Stimulated activated CD4-positive, alpha-beta T cell treated with anti-CD3 and anti-CD28 coated beads, Interleukin-1b, Interleukin-23, amount 100 ng/mL, for 24 hours (primary cell): ENCODE measurements at places on chromosomes 3 and 15.

DNA sequence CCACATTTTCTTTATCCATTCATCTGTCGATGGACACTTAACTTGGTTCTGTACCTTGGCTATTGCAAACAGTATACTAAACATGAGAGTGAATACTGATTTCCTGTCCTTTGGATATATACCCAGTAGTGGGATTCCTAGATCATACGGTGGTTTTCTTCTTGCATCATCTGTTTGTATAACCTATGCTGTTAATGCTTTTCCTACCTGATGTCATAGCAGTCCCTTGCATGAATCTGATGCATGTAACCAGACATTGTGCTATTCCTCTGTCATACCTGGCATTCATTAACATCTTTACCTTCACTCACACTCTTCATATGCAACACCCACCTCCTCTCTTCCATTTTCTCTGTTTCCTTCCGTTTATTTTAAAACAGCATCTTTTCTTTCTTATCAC, 185.2 kb downstream of the KLHL25 start:
- no peak for DNase-seq

DNA sequence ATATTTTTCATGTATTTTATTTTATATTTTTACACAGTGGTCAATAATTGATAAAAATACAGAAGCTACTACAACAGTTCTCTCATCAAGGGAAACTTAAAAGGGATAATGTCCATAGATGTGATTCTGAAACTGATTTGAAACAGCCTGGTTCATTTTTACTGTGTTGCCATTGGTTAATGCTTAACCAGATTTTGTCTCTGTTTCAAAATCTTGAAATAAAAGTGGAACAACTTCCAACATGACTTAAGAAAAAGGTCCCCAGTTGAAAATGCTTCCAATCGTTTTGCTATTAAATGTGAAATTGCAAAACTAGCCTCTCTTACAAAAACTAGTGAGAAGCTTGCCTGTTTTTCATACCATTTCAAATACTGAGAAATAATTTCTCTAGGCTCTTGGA, 240.7 kb downstream of the LPP start:
- no peak for DNase-seq

DNA sequence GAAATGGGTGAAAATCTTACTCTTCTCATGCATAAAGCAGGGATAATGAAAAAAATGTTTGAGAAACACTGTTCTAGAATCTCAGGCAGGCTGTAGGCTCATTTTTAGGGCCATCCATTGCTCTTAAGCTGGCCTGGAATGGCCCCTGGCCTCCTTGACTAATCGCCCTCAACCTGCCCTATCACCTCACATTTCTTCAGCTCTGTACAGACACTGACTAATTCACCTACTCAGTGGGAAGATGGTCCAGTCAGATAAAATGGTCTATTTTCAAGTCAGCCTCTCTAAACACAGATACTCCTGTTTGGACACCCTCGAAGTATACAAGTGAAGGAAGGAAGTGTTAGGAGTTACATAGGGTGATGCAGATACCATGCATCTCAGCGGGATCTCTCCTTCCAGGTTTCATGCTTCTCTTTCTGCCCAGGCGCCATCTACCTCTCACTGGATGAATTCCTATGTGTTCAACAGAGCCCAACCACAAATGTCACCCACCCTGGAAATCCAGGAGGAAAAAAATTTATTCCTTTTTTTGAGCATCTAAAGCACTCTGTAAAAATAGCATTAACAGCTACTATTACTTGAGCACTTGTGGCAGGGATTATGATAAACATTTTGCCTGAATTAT, 12.1 kb downstream of the FMN1 start:
- DNase-seq: no peak

DNA sequence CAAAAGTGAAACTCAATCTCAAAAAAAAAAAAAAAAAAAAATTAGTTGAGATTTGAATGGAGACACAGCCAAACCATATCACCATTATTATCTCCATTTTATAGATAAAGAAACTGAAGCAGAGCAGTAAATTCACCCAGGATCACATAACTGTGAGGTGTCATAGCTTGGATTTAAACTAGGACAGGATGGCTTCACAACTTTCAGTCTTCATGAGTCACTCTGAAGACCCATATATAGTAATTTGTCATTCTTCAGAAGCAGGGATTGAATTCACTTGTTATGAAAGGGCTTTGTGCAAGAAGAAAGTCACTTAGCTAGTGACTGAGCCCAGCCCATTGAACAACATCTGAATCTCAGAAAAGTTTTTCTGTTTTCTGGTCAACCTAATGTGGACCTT, 60.5 kb upstream of the LRIG1 start:
- no peak for DNase-seq

- DNase-seq: peak; percentile 8
Measured at GRCh38 chr3:119352034-119352609, 57.9 kb downstream of the ARHGAP31 start.

- DNase-seq: no peak
Measured at GRCh38 chr3:37338500-37338899, 164.1 kb upstream of the LRRFIP2 start.

DNA sequence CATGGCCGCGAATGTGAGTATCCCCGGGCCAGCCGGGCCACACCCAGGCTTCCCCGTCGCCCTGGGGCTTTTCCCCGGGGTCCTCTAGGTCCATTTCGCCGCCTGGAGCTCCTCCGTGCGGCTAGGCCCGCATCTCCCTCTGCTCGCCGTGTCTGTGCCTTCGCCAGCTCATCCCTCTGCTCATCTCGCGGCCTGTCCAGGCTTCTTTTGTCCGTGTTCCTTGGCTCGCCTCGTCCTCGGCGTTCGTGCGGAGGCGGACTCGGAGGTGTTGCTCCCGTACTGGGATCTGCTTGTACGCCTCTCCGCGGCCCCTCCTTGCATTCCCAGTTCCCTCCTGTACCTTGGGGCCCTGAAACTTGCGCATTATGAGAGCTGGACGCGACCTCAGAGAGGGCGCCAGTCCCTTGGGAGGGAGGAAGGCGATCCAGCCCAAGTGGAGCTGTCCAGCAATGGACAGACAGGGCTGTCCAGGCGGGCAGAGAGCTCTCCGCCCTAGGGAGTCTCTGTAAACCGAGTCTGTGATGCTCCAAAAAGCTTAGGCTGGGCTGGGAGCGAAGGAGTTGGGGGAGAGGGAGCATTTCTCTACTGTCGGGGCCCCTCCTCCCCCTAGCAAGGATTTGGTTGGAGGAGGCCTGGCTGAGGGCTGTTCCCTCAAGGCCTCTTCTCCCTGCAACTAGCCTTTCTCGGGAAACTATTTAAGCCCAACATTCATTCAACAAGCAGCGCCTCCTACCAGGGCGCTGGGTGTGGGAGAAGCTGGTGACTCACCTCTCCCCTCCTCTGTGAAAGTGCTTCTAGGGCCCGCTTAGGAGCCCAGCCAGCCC, 553 bp downstream of the TMEM43 start:
- DNase-seq: peak; percentile 32

DNA sequence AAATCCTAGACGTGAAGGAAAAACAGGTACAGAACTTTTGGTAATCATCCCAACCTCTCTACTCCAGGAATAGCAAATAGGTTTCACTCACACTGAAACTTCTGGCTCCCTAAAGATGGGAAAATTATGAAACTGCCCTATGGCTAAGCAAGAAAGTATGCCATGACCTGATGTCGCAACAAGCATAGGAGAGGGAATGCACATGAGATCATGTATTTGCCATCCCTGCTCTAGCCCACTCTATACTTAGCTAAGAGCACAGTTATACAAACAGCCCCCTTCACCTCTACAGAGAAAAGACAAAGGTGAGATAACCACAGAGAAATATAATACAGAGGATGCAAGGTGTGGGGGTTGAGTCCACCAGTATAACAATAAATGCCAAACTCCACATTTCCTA, 102.7 kb downstream of the TBC1D5 start:
- DNase-seq: no peak

DNA sequence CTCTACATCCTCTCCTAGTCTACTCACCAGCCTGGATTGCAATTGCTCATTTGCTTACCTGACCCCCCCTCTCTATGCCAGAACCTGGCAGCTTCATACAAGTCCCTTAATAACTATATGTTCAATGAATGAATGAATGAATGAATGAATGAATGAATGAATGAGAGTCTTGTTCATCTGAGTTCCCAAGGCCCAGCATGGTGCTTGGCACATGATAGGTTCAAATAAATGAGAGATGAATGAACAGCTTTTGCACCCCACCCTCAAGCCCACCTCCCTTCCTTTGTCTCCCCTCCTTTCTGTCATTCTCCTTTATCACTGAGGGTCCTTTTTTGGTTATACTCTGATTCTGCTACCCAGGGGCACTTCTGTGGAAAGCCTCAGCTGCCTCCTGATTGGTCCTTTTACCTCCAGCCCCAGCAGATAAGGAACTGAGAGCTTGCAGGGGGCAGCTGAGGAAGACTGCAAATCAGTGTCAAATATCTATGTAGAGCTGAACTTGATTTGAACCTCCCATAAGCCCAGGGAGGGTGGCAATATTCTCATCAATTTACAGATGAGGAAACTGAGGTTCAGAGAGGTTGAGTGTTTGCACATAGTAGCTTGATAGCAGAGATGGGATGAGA, 54.1 kb upstream of the CHRNB4 start:
- DNase-seq: no peak

DNA sequence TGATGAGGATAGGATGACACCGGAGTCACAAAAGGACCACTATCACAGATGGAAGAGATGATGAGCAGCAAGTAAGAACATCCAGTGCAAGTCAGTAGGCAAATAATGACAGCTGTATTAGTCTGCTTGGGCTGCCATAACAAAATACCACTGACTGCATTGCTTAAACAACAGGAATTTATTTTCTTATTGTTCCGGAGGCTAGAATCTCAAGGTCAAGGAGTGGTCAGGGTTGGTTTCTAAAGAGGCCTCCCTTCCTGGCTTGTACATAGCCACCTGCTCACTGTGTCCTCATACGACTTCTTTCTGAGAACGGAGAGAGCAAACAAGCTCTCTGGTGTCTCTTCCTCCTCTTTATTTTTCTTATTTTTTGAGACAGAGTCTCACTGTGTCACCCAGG, 380.7 kb downstream of the PLOD2 start:
- no peak for DNase-seq

GRCh38 chr15:82730022-82730530, 20.4 kb upstream of the AP3B2 start:
- DNase-seq: no peak

DNA sequence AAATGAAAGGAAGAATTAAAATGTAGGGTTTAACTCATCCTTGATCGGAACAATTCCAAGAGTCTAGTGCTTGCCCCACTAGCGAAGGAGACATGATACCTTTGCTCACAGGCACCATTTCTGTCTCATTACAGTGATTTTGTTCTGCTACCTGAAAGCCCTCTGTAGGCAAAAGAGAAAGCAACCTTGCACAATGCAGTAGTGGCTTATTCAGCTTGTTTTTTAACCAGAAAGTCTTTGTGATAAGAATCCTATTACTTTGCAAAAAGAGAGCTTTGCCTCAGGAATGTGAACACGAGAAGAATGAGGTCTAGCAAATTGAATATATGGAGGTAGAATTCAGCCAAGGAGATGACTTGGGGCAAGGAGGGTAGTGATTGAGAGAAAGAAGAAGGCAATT, 684.4 kb downstream of the GRM7 start:
- DNase-seq: no peak
